ENCODE measurements at places on chromosomes 12 and 14.

GRCh38 chr14:67987606-67988005 lies 168.0 kb downstream of the RAD51B start:
- DNase-seq = peak; percentile 77

DNA sequence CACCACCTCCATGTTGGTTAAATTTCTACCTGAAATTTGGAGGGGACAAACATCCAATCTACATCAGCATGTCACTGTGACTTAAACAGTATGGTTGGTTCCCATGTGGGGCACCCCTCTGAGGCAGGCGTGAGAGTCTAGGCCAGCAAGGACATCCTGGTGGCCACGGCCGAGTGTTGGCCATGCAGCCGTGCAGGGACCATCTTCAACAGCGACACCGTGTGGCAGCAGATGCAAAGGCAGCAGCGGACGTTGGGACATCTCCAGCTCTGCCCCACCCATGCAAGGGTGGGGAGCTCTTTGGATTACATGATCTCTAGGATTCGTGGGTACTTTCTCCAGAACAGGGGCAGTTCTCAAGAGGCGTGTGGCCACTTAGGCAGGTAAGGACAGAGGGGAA lies 49.8 kb downstream of the NOC4L start:
- DNase-seq = no peak

DNA sequence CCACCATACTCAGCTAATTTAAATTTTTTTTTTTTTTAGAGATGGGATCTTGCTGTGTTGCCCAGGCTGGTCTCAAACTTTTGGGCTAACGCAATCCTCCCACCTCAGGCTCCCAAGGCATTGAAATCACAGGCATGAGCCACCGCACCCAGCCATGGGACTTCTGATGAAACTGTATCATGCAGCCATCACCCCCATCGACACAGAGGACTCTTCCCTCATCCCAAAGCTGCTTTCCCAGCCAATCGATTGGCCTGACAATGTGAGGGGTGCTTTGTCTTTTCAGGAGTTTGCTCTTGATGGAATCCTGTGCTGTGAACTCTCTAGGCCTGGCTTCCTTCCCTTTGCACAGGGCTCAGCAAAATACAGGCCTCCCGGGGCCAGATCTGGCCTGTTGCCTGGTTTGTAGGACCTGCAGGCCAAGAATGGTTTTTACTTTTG lies 59.6 kb upstream of the NCOR2 start:
- DNase-seq = no peak

DNA sequence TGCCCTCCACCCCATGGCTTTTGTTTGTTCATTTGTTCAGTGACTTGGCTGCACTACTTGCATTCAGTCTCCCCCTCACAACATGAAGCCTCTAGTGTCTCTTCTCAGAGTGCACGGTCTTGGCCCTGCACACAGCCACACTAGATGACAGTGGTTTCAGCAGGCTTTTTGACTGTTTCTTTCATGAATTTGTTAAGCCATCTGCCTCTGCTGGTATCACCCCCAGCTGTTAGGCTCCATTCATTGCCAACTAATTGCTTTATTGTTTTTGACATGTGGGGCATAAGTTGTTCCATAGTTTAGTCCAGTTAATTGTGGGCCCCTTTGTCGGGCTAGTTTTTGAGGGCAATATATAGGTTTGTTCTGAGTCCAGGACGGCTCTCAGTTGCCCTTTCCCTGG lies 18.8 kb downstream of the OS9 start:
- DNase-seq = no peak

DNA sequence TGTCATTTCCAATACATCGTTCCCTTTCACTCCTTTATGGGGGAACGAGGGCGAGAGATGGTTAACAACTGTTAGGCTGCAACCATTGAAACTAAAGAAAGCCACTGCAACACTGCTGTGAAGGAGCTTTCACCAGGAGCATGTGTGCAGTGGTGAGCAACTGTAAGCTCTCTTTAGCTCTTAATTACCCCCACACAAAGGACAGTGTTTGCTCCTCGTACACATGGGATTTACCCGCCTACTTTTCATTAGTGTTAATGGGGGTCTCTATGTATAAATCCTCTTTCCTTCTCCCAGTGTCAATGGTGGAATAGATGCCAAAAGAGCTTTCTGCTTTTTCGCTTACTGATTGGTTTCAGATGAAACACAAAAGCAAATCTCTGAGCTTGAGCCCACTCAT lies 343.1 kb downstream of the FLRT2 start:
- DNase-seq = no peak

GRCh38 chr12:60872850-60873713 lies 1277.3 kb downstream of the SLC16A7 start:
- no peak for DNase-seq

Data from AG04449 (cell line).